ENCODE measurements at places on chromosomes 12 and 14.
A peak's percentile ranks its signal among the peaks of the same experiment; 100 is the strongest.

GRCh38 chr14:66088656-66089055 is 397.5 kb upstream of the CCDC196 start:
- no peak for DNase-seq

DNA sequence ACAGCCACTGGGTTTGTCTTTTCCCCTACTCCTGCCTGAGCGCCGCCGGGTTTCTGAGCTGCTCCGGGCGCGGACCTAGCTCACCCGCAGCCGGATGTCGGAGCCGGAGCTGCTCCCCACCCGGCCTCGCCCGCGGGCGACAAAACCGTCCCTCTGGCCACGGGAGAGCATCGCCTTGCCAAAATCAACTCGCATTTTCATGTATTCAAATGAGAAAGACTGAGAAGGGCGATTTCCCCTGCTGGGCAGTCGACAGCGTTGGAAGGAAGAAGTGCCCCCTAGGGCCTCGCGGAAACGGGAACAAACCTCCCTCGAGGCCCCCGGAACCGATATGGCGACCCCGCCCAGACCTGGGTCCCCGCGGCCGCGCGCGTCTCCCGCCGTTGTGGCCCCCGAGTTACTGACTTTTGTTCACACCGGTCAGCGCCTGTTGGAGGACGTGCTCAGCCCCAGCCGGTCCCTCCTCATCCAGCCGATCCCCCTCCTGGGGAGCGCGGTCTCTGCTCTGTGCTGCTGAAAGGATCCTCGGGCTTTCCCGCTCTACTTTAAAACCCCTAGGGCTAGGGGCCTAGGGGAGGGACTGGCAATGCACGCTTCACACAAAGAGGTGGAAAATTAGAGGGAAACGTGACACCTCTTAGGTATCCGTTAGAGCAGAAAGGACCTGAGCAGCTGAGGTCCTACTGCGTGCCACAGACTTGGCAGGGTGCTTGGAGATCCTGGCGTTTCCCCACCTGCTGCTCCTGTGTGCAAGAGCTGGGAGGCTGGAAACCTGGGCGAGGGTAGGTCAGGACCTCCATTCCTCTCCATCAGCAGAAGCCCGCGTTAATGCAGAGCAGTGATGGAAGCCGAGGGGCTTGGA is 4.3 kb downstream of the TTC6 start:
- no peak for DNase-seq

DNA sequence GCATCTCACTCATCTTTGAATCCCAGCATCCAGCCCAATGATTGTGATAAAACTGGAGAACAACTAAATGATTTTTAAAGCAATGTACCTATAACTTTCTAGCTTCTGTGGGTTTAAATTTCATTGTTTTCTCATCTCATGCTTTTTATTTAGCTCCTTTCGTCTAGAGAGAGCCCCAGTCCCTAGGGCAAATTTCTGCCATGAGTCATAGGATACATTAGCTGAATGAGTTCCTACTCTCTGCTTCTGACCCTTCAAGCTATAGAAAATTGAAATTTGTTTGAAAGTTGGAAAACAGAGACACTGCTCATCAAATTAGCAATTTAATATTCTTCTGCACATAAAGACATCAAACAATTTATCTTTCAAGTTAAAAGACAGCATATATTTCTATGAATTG is 113.9 kb downstream of the KIF21A start:
- no peak for DNase-seq

GRCh38 chr14:34931206-34931605 is 51.6 kb upstream of the SRP54 start:
- DNase-seq: no peak

GRCh38 chr14:91830777-91831176 is 36.6 kb downstream of the TC2N start:
- DNase-seq: peak; percentile 36

DNA sequence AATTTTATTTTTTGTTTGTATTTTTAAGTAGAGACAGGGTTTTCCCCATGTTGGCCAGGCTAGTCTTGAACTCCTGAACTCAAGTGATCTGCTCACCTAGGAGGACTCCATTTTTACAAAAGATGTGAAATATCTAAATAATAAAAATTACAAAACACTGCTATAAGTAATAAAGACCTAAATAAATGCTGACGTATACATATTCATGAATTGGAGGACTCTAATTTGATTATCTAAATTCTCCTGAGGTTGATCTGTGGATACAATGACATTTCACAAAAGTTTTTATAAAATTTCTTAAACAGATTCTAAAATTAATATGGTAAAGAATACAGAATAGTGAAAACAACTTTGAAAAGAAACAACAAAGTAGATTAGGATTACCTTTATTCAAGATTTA is 1224.0 kb downstream of the SLC16A7 start:
- DNase-seq: no peak

GRCh38 chr12:57237932-57238853 is 8.7 kb downstream of the SHMT2 start:
- DNase-seq: no peak

DNA sequence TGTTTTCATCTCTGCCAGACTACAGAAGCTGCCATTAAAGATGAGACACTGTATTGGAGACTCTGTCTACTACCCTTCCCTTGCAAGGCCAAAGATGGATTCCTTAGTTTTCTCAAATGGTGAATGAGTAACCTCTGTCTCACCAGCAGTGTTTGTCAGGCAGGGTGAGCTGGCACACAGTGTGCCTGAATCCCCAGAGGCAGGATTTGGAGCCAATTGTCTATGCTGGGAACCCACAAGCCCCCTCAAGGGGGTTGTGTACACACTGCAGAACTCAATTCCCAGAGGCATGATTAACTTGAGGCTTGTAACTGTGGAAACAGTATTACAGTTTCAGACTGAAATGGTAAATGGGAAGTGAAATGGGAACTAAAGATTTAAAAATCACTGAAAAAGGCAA is 136.8 kb upstream of the PTPRB start:
- no peak for DNase-seq

- no peak for DNase-seq
These were observed 292.3 kb downstream of the FUT8 start for GRCh38 chr14:65704850-65705249.

DNA sequence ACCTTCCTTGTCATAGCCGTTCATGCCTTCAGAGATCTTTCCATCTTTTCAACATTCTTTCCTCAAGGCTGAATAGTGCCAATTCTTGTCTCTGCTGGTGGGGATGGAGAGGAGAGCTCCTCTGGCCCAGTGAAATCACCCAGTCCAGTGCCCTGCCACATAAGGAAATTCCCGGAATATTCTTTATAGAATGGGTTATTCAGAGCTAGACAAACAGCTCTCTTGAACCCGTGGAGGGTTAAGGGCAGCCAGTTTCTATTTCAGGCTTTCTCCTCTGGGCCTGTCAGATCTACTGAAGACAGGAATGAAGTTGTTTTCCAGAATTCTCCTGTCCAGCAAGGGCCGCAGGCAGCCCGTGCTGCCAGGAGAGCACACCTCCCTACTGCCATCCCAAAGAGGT is 8.1 kb upstream of the NRIP2 start:
- no peak for DNase-seq

GRCh38 chr12:108462686-108463085 is 52.4 kb upstream of the FICD start:
- DNase-seq: no peak

DNA sequence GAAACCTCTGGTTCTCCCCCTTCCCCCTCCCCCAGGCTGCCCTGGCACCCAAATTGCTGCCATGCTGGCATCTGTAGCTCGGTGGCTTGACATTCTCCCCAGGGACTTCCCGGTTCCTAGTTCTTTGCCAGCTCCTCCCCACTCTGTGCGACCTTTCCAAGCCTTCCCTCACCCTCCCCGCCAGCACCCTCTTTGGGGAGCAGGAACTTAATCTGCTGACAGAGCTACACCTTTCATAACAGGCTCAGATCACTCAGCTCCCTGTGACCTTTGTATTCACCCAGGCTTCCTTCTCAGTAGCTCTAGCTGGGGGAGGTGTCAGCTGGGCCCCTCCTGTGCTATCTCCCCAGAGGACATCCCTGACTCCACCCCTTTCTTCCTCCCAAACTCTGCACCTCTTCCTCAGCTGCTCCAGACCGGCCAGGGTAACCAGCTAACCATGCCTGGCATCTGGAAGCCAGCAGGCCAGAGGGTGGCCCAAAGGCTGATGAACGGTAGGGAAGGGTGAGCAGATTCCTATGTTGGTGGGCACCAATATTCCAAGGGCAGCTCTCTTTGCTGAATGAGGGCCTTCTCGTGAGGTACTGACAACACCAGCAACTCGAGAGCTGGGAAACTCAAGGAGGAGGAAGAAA is 1.8 kb upstream of the COX14 start:
- DNase-seq: no peak

- no peak for DNase-seq
These were observed 284.3 kb downstream of the KSR2 start for GRCh38 chr12:117684471-117684870.

DNA sequence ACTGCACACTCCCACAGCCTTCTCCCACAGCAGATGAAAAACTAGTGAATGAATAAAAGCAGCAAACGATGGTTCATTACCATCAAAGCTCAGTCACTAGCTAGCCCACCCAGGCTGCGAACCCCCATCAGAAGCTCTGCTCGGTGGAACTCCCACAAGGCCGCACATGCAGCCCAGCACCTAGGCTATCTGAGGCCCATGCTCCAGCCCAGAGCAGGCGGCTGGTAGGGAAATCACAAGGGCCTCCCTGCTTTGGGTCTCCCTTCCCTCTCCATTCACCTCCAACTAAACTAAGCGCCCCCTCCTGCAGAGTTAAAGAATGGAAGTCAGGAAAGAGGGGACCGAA is 69.0 kb downstream of the ITPK1 start:
- no peak for DNase-seq

DNA sequence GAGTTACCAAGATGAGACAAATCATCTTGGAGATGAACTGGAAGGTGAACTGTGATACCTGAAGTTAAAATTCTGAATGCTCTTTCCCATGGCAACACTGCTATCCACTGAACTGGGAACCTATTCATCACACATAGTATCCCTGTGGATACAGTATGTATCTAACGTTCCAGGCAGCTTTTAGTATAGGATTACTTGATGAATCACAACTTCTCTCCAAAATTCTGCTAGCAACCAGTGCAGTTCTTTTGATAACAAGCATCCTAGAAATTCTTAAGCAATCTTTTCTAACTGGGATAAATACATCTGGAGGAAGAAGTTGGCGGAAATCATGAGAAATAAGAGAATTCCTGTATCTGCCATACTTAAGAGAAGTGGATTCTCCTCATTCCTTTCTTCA is 66.4 kb downstream of the PAWR start:
- no peak for DNase-seq

- no peak for DNase-seq
These were observed 42.2 kb downstream of the SLC17A8 start for GRCh38 chr12:100399095-100399494.

- DNase-seq: no peak
These were observed 13.4 kb upstream of the ITPR2 start for GRCh38 chr12:26846416-26846815.

DNA sequence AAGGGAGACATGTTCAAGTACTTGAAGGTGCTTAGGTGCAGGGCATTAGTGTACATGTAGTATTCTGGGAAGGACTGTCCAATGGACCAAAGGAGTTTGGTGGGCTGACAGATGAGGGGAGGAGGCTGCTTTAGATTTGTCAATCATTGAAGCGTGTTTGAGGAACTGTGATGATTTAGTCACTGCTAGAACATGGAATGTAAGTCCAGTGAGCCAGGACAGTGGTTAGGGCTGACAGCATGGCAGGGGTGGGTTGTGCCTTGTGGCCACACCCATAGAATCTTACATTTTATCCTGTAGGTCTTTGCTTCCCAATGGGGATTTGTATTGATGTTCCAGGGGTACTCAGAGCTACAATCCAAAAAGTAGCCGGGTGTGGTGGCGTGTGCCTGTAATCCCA is 24.6 kb downstream of the DIP2B start:
- no peak for DNase-seq

GRCh38 chr14:55968741-55969140 is 149.5 kb upstream of the PELI2 start:
- no peak for DNase-seq

DNA sequence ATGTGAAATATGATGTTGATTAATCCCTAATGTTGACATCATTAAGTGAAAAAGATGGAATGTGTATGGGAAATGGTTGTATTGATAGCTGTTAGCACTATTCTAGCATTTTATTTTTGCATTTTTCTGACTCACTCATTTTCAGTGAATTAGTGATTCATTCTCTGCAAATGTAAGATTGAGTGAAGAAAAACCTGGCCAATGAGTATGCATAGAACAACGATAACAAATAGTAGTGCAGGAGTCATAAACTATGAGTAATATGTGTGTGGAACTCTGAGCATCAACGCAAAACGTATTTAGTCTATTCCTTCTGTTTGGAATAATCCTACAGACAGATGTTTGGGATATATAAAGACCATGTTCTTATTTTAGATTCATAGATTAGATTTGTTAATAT is 76.3 kb upstream of the RTL1 start:
- no peak for DNase-seq

GRCh38 chr14:68824517-68825347 is 31.9 kb upstream of the ZFP36L1 start:
- DNase-seq: peak; percentile 93

DNA sequence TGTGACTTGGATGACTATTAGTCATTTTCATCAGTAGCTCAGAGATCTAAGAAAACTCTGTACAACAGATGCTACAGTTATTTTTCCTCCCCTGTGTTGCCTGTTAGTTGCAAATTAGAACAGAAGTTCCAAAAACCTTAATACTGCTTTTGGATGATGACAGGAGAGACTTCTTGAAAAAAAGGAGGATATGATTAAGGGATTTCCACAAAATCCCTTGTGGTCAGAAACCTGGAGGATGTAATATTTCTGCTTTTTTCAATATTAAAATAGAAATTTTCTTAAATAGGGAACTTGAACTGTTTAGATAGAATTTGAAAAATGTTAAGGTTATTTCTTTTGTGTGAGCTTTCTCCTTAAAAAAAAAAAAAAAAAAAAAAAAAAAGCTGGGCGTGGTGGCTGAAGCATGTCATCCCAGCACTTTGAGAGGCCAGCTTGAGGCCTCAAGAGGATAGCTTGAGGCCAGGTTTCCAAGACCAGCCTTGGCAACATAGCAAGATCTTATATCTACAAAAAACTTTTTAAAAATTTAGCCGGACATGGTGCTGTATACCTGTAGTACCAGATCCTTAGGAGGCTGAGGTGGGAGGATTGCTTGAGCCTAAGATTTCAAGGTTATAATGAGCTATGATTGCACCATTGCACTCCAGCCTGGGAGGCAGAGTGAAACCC is 14.1 kb downstream of the CMAS start:
- DNase-seq: no peak

DNA sequence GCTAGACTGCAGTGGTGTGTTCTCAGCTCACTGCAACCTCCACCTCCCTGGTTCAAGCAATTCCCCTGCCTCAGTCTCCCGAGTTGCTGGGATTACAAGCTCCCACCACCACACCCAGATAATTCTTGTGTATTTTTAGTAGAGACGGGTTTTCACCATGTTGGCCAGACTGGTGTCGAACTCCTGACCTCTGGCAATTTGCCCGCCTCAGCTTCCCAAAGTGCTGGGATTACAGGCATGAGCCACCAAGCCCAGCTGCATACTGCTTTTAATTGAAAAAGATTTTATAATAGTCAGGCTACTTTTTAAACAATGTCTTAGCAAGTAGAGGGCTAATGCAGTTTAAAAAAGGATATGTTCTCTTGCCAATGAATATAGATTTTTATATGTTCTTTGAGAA is 668.9 kb downstream of the SLC6A15 start:
- DNase-seq: no peak
